ENCODE measurements at places on chromosomes 12 and 14.
A peak's percentile ranks its signal among the peaks of the same experiment; 100 is the strongest.

DNA sequence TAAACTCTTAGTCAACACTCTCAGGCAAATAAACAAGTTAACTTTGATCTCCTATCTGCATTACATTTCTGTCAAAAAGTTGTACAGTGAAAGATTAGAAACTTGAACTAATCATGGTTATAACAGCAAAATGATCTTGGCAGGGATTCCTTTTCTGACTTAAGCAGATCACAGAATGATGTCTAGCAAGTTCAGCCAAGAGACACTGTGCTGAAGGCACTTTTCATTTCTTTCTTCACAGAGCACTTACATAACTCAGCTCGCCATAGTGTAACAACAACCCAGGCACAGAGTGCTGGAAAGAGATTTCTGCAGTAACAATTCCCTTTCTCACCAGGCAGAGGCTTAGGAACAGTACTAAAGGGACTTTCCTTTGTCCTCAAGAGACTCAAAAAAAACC lies 19.6 kb upstream of the CSRP2 start:
- DNase-seq: no peak

- peak; percentile 52 for DNase-seq
Measured at GRCh38 chr14:75277815-75278421, 710 bp upstream of the FOS start.

DNA sequence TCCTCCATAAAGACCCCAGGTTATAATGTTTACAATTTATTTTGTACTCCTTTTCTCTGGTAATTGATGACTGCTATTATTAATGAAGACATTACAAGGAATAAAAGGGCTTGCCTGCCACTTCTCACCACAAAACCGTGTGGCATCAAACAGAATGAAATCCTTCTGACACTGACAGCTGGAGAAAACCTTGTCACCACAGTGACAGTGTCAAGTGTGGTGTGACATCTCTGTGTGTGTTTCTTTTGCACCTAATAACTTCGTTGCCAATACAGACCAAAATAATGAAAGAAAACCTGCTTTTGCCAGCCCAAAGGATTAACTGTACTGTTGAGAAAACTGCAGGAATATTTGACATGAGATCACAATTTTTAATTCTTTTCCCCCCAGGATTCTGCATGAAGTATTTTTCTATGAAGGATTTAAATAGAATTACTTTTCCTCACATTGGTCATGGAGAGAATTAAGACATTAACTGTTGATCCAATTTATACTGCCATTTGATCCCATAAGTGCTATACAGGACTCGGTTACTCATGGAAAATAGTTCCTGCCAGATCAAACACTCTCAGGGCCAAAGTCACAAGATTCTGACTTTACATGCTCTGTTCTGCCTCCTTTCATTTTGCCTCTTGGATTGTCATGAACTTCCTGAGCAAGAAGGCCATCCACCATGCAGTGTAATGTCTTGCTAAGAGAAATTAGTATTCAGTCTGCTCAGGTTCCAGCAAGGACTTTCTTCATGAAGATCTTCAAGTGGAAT lies 60.4 kb upstream of the IFNG-AS1 start:
- no peak for DNase-seq

DNA sequence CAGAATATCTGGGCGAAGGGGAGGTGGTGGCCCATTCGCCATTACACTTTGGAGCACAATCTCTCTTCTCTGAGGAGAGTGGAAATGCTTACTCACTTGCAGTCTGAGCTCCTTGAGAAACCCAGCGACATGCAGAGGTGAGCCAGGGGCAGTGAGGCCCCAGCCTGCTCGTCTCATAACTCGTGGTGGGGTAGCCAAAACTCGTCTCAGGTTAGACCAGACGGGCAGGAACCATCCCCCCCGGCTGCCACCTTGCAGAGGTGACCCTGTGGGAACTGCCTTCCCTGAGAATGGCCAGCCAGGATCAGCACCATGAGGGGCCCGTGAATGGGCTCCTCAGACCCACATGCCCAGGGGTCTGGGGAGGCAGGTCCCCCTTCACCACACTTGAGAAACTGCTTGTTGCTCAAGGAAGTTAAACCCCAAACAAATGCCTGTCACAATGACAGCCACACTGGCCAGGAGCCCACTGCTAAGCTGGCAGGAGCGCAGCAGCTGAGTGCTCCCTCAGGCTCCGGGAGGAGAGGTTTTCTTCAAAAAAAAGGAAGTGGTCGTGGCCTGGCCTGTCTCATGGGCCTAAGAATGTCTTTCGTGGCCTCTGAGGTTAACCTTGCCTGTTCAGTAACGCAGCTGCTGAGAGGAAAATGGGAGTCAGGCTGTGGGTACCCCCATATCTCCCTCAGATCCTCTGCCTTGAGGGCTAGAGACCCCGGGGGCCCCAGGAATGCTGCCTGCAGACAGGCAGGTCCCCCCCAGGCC lies 9.2 kb upstream of the ALDH2 start:
- no peak for DNase-seq

- no peak for DNase-seq
Measured at GRCh38 chr14:101843665-101844064, 82.2 kb downstream of the PPP2R5C start.

DNA sequence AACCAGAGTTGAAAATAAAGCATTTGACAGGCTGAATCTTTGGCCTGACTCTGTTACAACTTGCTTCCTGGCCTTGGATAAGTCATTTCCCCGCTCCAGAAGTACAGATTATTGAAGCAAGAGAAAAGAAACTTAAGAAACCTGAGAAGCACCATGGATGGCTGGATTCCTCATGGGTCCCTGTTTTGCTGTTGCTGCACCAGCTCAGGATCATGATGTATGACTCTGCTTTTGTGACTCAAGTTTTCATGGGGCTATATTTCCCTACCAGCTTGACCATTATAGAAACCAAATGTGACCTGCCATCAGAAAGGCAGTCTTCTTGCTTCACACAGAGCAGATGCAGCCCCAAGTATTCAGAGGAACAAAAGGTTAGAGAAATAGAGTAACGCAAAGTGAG lies 921.8 kb downstream of the BCL11B start:
- DNase-seq: no peak

DNA sequence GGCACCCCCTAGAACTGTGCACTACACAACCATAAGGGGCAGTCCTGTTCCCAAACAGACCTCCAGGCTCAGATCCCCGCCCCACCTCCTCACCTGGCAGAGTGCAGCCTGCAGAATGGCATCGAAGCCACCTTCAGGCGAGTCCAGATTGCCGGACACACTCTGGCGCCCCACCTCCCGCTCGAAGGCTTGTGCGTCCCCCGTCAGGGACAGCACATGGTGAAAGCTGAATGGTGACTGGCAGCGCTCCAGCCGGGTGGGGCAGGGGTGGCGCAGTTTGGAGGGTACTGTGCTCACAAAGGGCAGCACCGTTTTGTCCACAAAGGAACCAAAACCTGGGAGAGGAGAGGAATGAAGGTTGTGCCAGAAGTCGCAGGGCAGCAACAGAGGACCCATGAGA lies 10.6 kb downstream of the ITGB7 start:
- no peak for DNase-seq

GRCh38 chr12:130661486-130662255 lies 54.4 kb downstream of the RIMBP2 start:
- no peak for DNase-seq

- DNase-seq: no peak
Measured at GRCh38 chr12:111635524-111635923, 36.4 kb upstream of the ATXN2 start.

DNA sequence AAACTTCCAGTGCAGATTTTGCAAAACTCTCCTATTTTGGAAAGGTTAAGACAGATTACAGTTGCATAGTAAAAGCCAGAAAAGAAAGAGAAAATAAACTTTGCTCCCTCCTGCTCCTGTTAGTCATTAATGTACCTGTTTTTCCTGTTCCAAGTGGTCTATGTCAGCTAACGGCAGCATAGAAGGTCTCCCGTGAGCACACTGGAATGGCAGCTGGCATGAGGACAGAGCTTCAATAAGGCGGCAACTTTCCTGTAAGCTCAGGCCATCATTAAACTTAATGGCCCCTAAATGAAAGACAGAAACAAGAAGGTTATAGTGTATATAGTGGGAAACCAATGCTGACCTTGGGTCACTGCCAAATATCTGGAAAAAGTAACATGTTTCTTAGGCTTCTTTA lies 16.0 kb downstream of the EIF2B2 start:
- DNase-seq: no peak
